ENCODE measurements at places on chromosomes 7 and 10.
A peak's percentile ranks its signal among the peaks of the same experiment; 100 is the strongest.

DNA sequence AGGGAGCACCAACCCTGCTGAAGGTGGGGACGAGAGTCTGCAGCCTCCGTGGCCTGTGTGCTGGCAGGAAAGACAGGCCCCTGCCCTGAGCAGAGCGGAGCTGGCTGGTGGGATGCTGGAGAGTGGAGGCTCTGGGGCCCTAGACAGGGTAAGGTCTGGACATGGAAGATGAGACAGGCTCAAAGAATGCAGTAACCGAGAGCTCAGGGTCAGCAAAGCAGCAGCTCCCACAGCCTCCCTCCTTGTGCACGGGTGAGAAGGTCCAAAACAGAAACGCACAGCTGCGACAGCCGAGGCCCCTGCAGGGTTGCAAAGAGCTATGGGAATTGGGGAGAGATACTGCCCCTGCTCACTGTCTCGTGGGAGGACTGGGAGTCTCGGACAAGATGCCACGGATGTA, 80.5 kb downstream of the TNS3 start:
- no peak for DNase-seq

- DNase-seq = no peak
These were observed 4.6 kb upstream of the ADRA2A start for GRCh38 chr10:111072232-111072631.

- DNase-seq = no peak
These were observed 240.4 kb downstream of the CAMK1D start for GRCh38 chr10:12589791-12590190.

- DNase-seq = no peak
These were observed 256.1 kb downstream of the KLF6 start for GRCh38 chr10:3528823-3529403.

DNA sequence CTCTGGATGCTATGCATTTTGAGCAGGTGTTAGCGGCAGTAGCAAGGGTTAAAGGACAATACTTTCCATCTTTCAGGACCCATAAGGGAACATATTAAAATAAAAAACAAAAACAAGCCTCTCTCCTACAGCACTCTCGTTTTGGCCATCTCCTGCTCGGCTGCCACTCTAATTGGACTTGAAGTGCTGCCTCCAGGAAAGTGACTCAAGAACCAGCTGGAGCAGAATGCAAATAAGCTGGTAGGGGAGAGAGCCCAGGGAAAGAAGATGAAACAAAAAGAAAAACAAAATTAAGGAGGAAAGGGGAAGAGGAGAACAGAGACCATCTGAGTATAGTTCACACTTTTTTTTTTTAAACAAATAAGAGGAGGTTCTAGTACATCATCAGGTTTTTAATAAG, 65.6 kb downstream of the HBP1 start:
- DNase-seq = no peak

DNA sequence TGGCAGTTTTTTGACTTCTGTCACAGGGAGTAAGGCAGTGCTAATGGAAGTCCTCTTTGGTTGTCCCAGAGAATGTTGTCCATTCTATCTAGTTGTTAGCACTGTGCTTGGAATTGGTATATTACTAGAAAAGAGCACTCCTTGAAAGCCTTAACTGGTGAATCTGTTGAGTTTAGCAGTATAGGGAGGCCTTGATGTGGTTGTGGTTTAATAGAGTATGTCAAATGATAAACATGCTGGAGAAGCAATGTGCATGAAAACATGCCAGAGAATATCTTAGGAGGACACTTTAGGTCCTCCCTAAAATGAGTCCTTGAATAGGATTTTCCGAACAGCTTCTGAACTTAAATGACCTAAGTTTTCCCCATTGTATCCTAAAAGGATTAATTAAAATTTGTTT, 98.6 kb downstream of the BTRC start:
- no peak for DNase-seq

DNA sequence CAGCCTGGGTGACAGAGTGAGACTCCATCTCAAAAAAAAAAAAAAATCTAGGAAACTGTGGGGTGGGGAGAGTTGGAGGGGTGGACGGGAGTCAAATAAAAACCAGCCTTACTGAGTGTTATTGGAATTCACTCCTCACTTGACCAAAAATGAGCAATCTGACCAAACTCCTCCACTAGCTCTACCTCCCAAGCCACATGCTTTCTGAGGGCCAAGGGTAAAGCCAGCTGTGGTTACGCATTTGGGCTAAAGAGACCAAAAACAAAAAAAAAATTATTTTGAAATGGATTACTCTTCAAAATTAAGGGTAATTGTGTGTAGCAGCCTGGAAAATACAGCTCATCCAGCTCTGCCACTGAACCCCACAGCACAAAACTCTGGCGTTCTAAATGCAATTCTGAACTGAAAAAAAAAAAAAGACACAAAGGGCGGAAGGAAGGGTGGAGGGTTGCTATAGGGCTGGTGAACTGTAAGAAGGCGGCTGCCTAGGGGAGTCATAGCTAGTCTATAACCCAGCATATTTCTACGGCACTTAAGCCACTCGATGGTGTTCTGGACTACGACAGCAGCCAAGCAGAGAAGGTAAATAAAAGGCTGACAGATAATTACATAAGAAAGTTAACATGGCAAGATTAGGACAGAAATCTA, 7.8 kb downstream of the ELMO1 start:
- no peak for DNase-seq

DNA sequence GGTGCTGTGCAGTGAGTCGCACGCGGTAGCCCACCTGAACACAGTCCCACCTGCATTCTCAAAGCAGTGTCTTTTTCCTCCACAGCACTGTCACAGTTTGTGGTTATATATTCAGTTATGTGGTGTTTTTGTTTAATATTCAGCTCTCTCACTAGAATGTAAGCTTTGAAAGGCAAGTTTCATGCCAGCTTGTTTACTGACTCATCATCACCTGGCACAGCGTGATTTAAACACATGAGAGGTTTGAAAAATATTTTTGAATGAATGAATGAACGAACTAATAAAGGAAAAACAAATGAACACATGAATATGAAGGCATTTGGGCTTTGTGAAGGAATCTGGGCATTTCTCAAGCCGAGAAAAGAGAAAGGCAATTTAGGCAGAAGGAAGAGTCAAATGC, 51.9 kb upstream of the TM9SF3 start:
- DNase-seq = no peak

- DNase-seq = peak; percentile 28
These were observed 14.4 kb upstream of the WBP1L start for GRCh38 chr10:102729029-102730026.

GRCh38 chr7:43646603-43647338, 63.9 kb downstream of the STK17A start:
- no peak for DNase-seq

DNA sequence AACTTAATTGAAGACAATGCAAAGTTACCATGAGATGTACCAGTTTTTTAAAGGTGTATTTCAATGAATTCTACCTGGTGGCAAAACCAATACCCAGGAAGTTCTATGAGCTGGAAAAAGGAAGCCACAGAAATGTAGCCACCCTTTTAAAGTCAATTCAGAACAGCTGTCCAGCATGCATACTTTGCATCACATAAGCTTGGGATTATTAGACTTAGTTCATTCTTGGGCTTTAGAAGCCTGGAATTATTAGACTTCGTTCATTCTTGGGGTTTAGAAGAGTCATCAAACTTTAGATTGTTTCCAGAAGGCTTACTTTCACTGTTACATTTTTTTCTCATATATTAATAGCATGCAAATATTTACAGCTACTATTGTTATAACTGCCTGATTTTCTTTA, 20.9 kb downstream of the SLC25A13 start:
- DNase-seq = no peak

DNA sequence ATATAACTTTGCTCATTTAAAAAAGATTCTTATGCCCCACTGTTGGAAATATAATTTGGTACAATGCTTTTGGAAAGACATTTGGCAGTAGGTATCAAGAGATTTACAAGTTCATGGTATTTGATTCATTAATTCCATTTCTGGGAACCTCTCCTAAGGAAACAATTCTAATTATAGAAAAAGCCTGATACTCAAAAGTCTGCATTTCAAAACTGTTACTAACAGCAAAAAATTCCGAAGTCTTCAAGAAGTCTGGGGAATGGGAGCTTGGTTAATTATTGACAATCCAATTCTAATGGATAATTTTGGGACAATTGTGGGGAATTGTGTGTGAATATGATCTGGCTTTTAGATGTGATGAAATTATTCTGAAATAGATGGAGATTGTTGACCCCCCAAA, 59.6 kb downstream of the HDAC9 start:
- no peak for DNase-seq

GRCh38 chr7:47803846-47804245, 144.4 kb downstream of the PKD1L1 start:
- no peak for DNase-seq

DNA sequence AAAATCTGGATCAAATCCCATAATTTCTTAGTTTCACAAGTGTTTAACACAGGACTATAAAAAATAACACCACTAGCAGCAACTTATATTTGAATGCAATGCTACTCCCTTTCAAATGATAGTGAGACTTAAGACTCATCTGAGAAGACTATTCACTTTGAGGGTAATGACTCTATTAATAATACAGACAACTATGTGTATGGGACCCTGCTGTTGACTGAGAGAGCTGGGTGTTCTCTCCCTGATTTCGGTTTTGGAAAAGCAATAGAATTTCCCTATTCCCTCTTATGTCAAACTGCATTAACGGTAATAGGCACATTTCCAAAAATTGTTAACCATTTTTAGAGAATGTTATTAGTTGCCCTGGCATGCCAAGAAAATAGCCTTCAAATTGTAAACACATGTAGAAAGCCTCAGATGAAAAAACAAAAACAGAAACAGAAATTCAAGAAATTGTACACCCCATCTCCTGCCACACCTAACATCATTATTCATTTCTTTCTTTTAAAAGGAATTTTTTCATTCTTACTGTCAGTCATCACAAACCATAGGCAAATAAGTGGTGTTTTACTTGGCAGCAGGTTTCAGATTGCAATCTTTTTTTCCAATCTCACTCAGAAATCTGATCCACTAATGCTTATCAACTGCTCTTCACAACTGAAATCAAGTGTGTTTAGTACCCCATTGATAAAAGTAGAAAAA, 153.7 kb downstream of the TFPI2 start:
- DNase-seq = no peak

- no peak for DNase-seq
These were observed 19.5 kb upstream of the CYREN start for GRCh38 chr7:135189961-135190360.

Data from activated CD4-positive, alpha-beta T cell treated with anti-CD3 and anti-CD28 coated beads, Interleukin-2, amount 50 U/mL, for 24 hours (primary cell).